ENCODE measurements at places on chromosomes 16 and 17.

GRCh38 chr16:17454162-17454730 lies 16.5 kb downstream of the XYLT1 start:
- DNase-seq = no peak

- DNase-seq = no peak
Observed at GRCh38 chr16:31087481-31087880, 1.3 kb downstream of the PRSS53 start.

- no peak for DNase-seq
Observed at GRCh38 chr17:10177131-10177912, 21.1 kb downstream of the GAS7 start.

GRCh38 chr17:1227917-1228780 lies 42.1 kb upstream of the BHLHA9 start:
- no peak for DNase-seq

- DNase-seq = no peak
Observed at GRCh38 chr17:28191018-28191417, 128.0 kb upstream of the TMEM97 start.

GRCh38 chr16:66166490-66166889 lies 200.0 kb upstream of the CDH5 start:
- no peak for DNase-seq

DNA sequence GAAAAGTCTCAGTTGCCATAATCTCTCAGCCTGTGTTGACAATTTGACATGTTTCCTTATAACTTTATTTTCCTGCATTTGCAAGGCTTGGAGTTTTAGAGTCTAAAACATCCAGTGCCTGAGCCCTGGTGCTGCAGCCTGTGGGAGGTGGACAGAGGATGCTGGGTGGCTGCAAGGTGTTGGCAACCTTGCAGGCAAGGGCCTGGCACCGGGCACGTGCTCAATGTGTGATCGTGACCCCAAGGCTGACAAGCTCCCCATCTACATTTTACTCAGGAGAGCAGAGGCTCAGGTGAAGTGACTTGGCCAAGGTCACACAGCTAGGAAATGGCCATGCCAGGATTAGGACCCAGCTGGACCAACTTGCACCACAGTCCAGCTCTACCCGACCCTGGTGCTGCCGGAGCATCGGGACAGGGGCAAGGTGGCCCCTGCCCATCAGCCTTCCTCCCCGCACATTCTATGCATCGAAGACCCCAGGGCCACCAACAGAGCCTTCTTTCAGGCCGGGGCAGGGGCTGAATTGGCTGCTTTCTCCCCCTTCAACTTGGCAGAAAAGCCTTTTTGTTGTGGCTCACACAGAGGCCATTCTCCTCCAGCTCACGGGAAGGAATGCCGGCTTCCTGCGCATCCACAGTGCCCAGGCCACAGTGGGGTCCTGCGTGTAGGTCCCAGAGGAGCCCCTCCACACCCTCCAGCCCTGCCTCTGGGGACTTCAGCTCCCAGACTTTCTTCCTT lies 23.1 kb downstream of the MMP15 start:
- DNase-seq = no peak

DNA sequence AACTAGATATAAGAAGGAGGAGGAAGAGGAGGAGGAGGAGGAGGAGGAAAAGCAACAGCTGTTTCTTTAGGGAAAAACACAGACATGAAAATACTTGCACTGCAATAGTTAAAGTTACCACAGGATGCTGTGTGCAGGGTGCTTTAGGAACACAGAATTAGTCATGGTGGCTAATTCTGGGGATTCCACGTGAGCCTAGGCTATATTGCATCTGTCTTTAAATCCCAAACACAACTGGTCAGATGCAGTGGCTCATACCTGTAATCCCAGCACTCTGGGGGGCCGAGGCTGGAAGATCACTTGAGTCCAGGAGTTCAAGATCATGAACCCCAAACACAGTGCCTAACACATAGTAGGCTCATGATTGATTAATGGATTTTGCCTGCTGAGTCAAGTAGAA lies 155.3 kb upstream of the C16orf82 start:
- DNase-seq = no peak

DNA sequence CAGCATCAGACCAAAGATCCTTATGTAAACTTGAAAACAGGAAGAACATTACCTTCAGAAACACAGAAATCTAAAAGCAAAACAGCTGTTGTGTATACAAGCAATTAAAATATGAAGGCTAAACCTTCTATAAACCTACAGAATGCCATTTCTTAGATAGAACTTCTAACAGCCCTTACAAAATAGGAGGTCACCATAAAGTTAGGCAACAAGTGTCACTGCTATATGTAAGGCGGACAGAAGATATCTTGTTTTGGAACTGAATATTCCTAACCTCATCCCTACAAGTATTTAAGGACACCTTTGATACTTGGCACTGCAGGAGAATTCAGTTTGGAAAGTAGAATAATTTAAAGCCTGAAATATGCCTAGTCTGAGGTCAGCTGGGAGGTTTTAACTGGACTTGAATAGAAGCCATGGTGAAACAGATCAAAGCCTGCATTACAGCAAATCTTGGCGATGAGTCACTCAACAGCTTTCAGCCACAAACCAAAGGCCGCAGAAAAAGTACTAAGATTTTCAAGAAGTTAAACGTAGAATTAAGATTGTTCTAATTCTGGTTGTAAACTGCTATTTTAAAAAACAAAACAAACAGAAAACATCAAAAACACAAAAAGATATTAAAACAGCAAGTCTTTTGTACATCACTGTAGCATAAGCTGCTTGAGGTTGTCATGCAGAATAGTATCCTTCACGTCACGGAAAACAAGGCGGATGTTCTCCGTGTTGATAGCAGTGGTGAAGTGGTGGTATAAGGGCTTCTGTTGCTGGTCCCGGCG lies 42.7 kb downstream of the GNA13 start:
- peak; percentile 76 for DNase-seq

DNA sequence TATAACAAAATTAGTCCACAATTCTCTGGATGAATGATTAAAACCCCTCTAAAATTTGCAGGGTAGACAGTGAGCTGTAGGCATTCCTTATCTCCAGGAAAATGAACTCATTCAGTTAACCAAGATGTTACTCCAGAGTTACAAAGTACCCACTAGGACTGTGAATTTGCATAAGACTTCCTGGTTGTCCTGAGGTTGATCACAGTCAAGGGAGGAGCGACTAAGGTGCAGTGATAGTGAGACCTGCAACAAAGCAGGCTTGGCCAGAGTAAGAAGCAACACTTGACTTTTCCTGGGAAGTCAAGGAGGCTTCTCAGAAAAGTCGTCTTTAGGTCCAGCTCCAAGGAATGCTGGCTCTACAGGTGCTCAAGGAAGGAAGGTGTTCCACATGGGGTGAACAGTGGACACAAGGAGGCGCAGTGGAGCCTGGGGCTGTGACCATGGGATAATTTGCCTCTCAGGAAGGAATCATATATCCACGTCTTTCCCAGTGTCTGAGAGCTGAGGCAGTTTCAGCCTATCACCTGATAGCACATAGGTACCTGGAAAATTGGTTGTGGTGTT lies 821.1 kb upstream of the EEF2KMT start:
- no peak for DNase-seq

GRCh38 chr17:2241823-2242222 lies 61.8 kb downstream of the SMG6 start:
- peak; percentile 72 for DNase-seq

DNA sequence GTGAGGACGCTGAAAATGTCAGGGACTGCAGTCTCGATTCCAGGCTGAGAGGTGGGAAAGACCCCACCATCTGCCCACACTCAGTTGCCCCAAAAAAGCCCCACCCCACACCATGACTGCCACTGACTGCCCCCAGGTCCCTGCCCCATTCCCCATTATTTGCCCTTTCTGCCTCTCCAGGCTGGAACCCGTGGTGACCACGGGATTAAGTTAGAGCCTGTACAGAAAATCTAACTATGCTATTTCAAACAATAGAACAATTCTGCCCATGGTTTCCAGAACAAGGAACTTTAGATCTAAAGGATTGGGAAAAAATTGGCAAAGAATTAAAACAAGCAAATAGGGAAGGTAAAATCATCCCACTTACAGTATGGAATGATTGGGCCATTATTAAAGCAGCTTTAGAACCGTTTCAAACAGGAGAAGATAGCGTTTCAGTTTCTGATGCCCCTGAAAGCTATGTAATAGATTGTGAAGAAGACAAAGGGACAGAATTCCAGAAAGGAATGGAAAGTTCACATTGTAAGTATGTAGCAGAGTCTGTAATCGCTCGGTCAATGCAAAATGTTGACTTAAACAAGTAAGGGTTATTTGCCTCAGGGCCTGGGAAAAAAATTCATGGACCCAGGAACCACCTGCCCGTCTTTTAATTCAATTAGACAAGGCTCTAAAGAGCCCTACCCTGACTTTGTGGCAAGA lies 14.4 kb downstream of the FLYWCH1 start:
- DNase-seq = no peak
